ENCODE measurements at places on chromosomes 16 and 17.

DNA sequence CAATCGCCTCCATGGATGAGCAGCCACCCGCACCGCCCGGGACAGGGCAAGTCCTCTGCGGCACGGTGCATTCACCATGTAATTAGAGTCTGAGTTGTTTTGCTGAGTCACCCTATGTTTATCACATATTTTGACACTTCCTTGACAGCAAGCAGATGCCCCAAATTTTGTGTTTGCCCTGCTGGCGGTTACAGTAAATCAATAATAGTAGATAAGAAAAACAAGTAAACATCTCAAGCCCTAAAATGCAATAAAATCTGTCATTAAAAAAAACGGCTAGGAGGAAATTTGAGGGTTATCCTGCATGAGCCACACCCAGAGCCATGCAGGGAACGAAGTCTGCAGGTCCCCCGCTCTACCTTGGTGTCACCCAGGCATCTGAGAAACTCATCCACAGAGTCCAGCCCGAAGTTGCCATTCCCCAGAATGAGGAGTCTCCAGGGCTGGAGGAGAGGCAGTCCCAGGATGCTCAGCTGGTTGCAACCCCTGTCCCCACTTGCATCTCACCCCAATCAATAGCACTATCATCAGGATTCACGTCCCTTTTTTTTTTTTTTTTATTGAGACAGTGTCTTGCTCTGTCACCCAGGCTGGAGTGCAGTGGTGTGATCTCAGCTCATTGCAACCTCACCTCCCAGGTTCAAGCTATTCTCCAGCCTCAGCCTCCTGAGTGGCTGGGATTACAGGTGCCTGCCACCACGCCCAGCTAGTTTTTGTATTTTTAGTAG is 16.5 kb upstream of the ST6GALNAC1 start:
- no peaks in the 10 kb centered on the region for H3K4me1 ChIP-seq
- no peak for DNase-seq
- no peaks in the 10 kb centered on the region for H3K36me3 ChIP-seq

DNA sequence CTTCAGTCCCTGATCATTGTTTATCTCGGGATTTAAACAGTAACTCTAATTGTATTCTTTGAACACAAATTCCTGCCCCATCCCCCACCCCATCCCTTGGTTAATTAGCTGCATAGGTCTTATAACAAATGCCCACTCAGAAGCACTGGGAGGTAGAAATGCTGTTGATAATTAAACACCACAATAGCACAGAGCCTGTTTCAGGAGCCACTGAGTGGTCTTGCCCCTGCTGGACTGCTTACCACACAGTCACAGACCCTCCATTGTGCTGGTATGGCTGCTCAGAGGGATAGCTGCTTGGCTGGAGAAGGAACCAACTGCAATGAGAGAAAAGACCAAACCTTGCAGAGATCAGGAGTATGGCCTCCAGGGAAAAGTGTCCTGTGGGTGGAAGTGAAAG is 214.1 kb downstream of the ANKFN1 start:
- no peak for DNase-seq
- no peak overlapping the region for H3K27ac ChIP-seq
- H3K4me3 ChIP-seq: no peak overlapping the region
- no peaks in the 10 kb centered on the region for H3K36me3 ChIP-seq
- no peaks in the 10 kb centered on the region for H3K27me3 ChIP-seq

GRCh38 chr16:46757339-46758050 is 9.4 kb upstream of the MYLK3 start:
- H3K36me3 ChIP-seq: no peaks in the 10 kb centered on the region
- H3K4me3 ChIP-seq: no peak overlapping the region
- H3K27me3 ChIP-seq: peaks cover 20% of the 10 kb centered on the region
- no peaks in the 10 kb centered on the region for H3K4me1 ChIP-seq
- DNase-seq: no peak
- no peak overlapping the region for H3K27ac ChIP-seq

GRCh38 chr17:691423-691822 is 23.2 kb downstream of the VPS53 start:
- H3K4me3 ChIP-seq: no peak overlapping the region
- no peak for DNase-seq
- H3K27me3 ChIP-seq: no peaks in the 10 kb centered on the region
- H3K36me3 ChIP-seq: peaks cover 82% of the 10 kb centered on the region
- H3K27ac ChIP-seq: no peak overlapping the region

DNA sequence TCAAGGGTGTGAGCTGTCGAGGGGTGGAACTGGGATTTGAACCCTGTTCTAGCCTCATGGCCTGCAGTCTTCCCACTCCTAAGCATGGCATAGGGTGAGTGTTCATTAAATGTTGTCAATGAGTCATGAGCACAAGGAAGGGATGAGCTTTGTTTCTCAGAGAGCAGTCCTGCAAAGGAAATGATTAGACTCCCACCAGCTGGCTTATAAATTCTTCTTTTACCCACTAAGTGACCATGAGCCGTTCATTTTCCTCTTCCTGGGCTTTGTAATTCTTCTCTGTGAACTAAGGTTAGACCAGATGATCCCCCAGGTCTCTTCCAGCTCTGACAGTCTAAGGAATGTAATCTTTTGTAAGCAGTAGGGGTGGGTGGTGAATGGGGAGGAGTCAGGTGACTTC is 47.9 kb upstream of the HNF1B start:
- no peaks in the 10 kb centered on the region for H3K36me3 ChIP-seq
- H3K4me3 ChIP-seq: no peak overlapping the region
- H3K4me1 ChIP-seq: no peaks in the 10 kb centered on the region
- DNase-seq: no peak
- no peak overlapping the region for H3K27ac ChIP-seq

- no peaks in the 10 kb centered on the region for H3K27me3 ChIP-seq
- no peak for DNase-seq
- no peak overlapping the region for H3K4me3 ChIP-seq
- H3K36me3 ChIP-seq: no peaks in the 10 kb centered on the region
- no peaks in the 10 kb centered on the region for H3K4me1 ChIP-seq
- no peak overlapping the region for H3K27ac ChIP-seq
Measured at GRCh38 chr16:79528338-79528737, 72.2 kb downstream of the MAF start.

All from left lung (tissue), 14 donors.